ENCODE measurements at places on chromosomes 7 and 10. TPM values are rescaled to one million over a fixed set of nuclear protein-coding genes. Genes with fewer than 3 reads are reported as not detected.

The SFTPD gene
- total RNA-seq: not detected

The GDF2 gene
- not detected for total RNA-seq

The HYAL4 gene
- not detected for total RNA-seq

The PDE6C gene
- not detected for total RNA-seq

GRCh38 chr10:24484771-24485170 lies 238.9 kb downstream of the ARHGAP21 start:
- H3K4me3 ChIP-seq: no peak overlapping the region
- no peaks in the 10 kb centered on the region for H3K36me3 ChIP-seq
- no peak for DNase-seq
- H3K4me1 ChIP-seq: peaks cover 7% of the 10 kb centered on the region
- no peaks in the 10 kb centered on the region for H3K27me3 ChIP-seq
- H3K27ac ChIP-seq: peak overlapping the region; percentile 42

DNA sequence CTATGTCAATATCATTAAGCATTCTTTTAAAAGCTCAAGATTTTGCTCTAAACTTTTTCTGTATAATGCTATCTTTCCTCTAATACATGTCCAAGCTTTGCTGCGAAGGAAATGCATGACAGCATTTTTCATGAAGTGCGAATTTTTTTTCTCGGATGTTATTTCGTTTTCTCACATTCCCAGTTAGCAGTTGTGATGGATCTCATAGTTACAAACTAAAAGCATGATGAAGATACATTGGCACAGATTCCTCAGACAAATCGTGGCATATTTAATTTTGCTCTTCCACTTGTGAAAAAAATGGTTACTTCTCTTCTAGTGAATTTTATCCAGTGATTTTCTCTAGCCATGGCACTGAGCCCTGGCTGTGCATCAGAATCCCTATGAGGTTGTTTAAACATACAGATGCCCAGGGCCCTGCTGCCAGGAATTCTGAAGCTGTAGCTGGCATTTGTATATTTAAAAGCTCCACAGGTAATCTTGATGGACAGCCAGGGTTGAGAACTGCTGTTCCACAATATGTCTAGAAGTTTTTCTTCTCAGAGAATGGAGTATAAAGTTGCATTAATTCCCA lies 299.8 kb upstream of the NEBL start:
- no peaks in the 10 kb centered on the region for H3K36me3 ChIP-seq
- no peak overlapping the region for H3K27ac ChIP-seq
- no peaks in the 10 kb centered on the region for H3K4me1 ChIP-seq
- H3K4me3 ChIP-seq: no peak overlapping the region

DNA sequence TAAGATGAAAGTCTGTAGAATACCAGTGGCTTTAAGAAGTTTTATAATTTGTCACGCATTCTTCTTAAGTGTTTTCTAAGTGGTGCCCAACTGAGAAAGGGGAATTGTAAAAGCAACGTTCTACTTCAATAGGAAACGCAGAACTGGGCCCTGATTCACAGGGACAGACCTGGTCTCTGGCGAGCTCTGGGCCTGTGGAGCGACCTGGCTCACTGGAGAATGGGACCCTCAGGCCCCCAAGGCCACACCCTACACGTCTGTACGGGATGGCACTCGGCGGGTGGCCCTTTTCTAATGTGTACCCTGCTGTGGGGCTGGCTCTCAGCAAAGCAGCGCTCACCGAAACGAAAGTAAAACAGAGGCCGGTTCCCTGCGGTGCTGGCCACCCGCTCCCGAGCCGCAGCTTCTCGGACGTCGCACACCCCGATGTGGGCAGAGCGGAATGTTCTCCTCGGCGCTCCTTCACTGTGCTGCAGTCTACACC lies 205.0 kb downstream of the DIP2C start:
- H3K4me1 ChIP-seq: no peaks in the 10 kb centered on the region
- no peaks in the 10 kb centered on the region for H3K27me3 ChIP-seq
- H3K27ac ChIP-seq: no peak overlapping the region
- no peak overlapping the region for H3K4me3 ChIP-seq

DNA sequence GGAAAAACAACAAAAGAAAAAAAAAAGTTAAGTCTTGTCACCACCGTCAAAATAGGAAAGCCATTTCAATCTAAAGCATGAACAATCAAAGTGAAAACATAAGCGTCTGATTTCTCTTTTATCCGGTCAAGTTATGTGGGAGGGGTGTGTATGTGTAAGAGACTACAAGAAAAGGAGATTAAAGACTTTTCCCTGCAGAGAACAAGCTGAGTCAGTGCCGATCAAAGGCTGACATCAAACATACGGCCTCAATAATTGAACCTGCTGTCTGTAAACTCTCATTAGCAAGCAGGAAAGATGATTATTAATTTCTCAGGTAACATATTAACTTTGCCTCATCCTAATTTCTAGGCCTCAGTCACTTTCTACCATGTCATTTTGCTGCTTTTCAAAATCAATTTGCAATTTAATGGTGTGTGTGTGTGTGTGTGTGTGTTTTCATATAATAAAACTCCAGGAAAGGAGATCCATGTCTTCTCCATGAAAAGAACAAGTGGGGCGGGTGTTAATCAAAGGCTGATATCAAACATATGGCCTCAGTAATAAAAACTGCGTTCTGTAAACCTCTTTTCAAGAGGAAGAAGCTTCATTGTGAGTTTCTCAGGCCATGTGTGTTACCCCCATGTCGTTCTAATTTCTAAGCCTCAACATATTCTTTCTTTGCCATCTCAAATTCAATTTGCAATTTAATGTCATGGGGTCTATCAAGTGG lies 649.1 kb upstream of the SORCS1 start:
- H3K4me3 ChIP-seq: no peak overlapping the region
- no peaks in the 10 kb centered on the region for H3K4me1 ChIP-seq
- no peak for DNase-seq
- H3K36me3 ChIP-seq: no peaks in the 10 kb centered on the region
- H3K27ac ChIP-seq: no peak overlapping the region
- no peaks in the 10 kb centered on the region for H3K27me3 ChIP-seq

GRCh38 chr10:21369697-21370096 lies 155.8 kb downstream of the SKIDA1 start:
- H3K4me3 ChIP-seq: no peak overlapping the region
- DNase-seq: no peak
- H3K36me3 ChIP-seq: no peaks in the 10 kb centered on the region
- H3K27ac ChIP-seq: no peak overlapping the region
